Stimulated activated CD8-positive, alpha-beta memory T cell treated with anti-CD3 and anti-CD28 coated beads, Interleukin-7, amount 100 ng/mL, for 24 hours (primary cell): ENCODE measurements at places on chromosomes 3 and 15.

GRCh38 chr3:52712291-52713212 lies 6.6 kb downstream of the SPCS1 start:
- no peak for DNase-seq

DNA sequence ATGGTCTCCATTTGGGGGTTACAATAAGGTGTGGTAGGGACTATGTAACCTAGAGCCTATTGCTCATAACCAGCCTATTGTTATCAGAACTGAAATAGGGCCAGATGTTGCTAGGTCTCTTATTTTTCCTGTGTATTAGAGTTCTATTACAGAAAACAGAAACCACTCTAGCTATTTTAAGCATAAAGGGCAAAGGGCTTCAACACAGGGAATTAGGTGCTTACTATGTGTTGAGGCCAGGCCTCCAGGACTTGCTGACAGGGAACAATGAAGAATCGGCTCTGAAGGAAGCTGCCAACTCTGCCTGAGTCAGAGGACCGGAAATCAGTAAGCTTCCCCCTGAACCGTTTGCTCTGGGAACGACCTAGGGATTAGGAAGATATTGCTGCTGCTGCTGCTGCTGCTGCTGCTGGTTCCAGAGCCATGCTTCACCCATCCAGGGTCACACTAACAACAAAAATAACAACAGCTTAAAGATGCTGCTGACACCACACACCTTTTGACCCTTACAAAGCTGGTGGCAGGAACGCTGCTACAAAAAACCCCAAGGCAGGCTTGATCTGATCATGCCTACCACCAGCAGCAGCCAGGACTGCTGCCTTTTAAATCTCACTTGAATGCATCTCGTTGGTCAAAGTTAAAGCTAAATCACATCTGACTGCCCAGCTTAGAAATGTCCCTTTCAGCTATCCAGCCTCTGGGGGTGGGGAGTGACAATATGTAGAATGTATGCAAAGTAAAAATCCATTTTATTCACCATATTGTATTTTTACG lies 276.9 kb upstream of the IL12A start:
- no peak for DNase-seq

DNA sequence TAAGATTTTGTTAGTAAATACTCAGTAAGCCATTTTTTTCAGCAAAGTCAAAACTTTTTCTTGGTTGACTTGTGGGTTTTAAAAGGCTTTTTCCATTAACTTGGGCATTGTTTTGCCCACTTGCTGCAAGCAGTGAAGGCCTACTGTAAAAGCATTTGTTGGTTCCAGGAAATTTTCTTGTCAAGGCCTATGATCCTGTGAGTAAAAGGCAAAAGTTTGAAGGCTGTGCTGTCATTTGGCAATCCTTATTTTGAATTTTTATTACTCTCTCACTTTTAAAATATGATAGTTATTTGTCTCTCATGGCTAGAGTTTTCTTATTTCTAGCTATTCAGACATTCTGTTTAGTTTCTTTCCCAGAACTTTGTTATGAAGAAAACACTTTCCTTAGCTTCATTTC lies 13.0 kb downstream of the P2RY12 start:
- no peak for DNase-seq

- no peak for DNase-seq
These were observed 21.9 kb downstream of the PLCL2 start for GRCh38 chr3:16906682-16907081.

DNA sequence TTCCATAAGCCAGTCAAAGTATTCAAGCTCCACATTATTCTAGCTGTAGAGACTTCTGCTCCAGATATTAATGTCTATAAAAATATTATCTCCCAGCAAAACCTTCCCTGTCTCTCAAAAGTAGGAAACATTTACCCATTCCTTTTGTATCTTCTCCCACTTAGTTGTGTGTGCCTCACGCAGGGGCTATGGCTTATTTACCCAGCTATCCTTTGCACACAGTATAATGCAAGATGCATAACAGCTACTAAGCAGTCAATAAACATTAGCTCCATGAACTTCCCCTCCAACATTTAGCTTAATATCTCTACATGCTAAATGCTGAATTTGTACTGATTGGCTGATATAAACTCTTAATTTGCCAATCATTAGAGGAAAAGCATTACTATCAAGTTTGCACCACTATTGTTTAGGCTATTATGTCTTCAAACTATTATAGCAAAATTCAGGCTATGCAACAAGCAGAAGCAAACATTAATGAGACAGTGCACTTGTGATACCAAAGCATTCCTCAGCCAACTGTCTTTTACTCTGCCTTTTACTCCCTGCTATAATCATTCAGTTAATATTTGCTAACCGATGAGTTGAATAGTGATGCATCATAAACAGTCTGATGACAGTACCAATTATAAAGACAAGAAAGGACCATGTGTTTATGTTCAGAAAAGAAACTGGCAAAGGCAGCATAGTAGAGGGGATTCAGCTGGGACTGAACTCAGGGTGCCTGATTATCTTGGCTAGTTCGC lies 81.2 kb downstream of the PLCH1 start:
- no peak for DNase-seq

- DNase-seq: no peak
These were observed 22.2 kb upstream of the IQSEC1 start for GRCh38 chr3:13095408-13095937.

GRCh38 chr3:80142714-80143113 lies 374.9 kb upstream of the ROBO1 start:
- no peak for DNase-seq
